Progenitor cell of endocrine pancreas (in vitro differentiated cells): ENCODE measurements at places on chromosomes 1 and 21.

GRCh38 chr1:75265792-75266191, 131.6 kb downstream of the LHX8 start:
- no peak for DNase-seq

- no peak for DNase-seq
These were observed 6.9 kb upstream of the S100A2 start for GRCh38 chr1:153572569-153573015.

- no peak for DNase-seq
These were observed 1237.8 kb upstream of the ADGRL4 start for GRCh38 chr1:80244372-80244771.

- DNase-seq, result no peak
These were observed 85.1 kb upstream of the CSF3R start for GRCh38 chr1:36567601-36568341.

GRCh38 chr1:31183126-31183525, 56.6 kb downstream of the NKAIN1 start:
- no peak for DNase-seq

- no peak for DNase-seq
These were observed 142.2 kb downstream of the NFIA start for GRCh38 chr1:61224609-61225008.

DNA sequence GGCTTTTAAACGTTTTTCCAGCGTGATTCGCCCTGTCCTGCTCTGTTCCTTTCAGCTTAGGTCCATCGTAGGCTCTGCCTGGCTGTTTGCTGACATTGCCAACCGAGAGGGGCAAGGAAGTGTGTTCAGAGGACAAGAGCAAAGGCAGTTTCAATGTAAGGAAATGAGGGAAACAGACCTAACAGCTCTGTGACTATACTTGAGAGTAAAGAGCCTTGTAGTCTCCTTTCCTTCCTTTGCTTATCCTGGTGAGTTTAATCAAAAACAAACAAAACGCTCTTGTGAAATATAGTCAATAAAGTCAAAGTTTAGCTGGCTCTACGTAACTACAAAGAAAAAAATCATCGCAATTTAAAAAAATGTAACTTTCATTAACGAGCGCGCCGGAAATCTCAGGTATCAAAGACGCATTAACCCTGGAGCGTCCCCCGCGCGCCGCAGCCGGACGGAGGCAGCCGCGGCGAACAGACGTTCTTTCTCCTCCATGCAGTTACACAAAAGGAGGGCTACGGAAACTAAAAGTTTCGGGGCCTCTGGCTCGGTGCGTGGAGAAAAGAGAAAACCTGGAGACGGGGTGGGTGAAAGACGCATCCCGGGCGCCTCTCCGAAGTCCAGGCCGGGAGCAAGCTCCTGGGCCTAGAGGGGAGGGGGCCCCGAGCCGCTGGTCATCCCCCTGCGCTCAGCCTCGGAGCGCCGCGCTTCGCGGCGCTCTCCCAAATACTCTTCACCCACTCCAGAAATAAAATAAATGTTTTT, 617 bp upstream of the ADGRL2 start:
- peak; percentile 53 for DNase-seq

- DNase-seq, result no peak
These were observed 128.3 kb downstream of the NRDC start for GRCh38 chr1:51750218-51750617.

DNA sequence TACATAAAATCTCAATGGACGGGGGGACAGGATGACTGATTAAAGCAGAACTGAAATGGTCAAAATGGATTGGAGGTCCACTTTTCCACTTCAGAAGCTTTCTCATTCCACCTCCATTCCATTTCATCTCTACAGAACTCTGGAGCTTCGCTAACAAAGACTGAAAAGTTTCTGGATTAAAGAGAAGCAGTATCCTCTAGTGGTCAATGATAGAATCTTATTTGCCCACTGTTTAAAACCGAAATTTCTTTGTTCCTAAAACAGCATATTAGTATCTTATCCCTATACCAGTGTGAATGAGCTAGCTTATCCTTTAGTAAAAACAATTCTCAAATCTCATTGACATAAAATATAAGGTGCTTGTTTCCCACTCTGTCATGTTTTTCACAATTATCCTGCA, 890.6 kb downstream of the KCNT2 start:
- DNase-seq, result no peak

GRCh38 chr1:97063532-97063931, 341.9 kb downstream of the PTBP2 start:
- DNase-seq, result no peak

DNA sequence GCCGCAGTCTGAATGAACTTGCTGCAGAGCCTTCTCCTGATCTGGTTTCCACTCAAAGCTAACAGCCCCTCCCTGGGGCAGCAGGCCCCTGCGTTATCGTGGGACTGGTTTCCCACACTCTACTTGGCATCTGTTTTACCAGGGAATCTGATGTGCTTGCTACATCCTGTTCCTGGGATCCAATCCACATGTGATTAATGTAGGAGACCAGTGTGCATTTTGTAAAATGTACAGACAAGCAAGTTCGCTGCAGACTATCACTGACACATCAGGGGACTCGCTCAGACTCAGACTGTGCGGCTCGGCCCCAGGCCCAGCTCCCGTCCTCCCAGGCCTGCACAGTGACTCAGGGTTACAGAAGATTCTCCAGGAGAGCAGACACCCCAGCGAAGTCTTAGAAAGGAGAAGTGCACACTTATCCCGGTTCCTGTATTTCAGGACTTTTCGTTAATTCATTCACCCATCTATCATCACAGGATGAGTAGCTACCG, 340.1 kb downstream of the MATN1 start:
- no peak for DNase-seq

DNA sequence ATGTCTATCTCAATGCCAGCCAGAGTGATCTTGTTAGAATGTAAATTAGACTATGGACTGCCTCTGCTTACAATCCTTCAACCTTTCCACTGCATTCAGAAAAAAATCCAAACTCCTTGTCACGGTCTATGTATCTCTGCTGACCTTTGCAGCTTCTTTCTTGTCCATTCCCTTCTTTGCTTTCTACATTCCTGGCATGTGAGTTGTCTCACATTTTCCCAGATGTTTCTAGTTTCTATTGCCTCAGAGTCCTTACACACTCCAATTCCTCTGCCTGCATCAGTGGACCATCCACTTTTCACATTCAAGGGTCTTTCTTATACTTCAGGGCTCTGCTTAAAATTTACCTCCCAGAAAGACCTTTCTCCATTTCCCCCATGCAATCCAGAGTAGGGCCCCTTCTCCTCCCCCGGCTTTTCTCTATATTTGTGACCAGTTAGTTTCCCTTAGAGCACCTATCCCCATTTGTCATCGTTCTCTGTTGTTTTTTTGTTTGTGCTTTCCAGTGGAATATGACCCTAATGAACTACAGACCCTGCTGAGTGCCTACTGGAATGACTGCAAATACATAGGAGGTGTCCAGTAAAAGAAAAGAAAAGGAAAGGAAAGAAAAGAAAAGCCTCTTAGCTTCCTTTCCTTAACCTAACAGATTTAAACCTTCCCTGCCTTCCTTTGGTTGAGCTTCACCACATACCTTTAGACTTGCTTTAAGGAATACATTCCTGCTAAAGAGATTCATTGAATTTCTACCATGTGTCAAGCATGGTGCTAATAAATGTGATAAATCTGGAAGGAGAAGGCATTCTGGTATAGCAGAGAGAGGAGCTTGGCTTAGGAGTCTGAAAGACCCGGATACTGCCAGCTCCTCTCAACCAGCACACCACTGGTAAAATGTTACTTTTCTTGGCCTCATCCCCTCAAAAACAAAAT, 102.0 kb downstream of the DIRAS3 start:
- no peak for DNase-seq

- no peak for DNase-seq
These were observed 56.0 kb upstream of the DSCAM start for GRCh38 chr21:40902993-40903392.

DNA sequence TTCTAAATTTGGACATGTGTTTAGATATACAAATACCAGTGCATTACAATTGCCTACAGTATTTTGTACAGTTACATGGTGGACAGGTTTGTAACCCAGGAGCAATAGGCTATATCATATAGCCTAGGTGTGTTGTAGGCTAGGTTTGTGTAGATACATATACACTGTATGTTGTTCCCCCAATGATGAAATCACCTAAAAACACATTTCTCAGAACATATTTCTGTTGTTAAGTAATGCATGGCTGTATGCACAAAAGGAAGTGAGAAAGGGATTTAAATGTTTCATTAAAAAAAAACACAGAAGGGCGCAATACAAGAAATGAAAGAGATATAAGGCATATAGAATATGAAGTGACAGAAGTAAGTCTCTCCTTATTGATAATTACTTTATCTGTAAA, 32.0 kb downstream of the S100B start:
- DNase-seq, result no peak

- DNase-seq, result no peak
These were observed 131.2 kb downstream of the CASZ1 start for GRCh38 chr1:10665226-10665625.

- DNase-seq, result no peak
These were observed 103.7 kb downstream of the NCAM2 start for GRCh38 chr21:21101911-21102310.

- no peak for DNase-seq
These were observed 41.7 kb downstream of the RNF2 start for GRCh38 chr1:185087101-185087500.

- no peak for DNase-seq
These were observed 2.7 kb upstream of the ACTRT2 start for GRCh38 chr1:3018576-3018975.

DNA sequence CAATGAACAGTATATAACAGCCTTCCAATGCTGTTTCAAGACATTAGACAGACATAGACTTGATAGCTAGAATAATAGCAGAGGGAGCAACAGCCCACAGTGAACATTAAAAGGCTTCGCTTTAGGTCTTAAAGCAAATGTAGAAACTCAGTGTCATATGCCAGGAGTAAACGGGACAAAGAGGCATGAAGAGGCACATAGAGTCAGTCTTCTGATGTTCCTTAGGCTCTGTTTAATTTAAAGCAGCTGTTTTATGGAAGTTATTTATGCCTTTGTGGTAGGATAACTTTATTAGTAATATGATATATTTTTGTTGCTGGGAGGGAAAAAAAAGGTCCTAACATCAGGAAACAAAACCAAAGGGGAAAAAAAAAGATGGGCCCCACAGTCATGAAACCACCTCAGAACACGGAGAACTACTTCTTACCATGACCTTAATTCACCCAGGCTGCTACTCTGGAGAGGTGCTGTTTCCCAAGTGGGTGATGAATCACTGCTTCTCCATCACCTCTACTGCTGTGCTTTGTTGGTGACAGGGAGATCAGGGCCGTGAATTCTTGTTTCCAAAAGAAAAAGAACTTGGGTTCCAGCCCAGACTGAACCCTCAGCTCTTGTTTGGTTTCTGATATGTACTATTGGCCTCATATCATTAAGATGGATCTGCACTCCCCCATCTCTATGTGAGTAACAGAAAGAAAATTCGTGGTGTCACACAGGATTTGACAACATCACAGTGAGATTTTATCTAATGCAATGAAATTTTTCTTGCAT, 616.9 kb downstream of the KIF26B start:
- DNase-seq, result no peak

- no peak for DNase-seq
These were observed 21.2 kb downstream of the SYT2 start for GRCh38 chr1:202689082-202689481.

DNA sequence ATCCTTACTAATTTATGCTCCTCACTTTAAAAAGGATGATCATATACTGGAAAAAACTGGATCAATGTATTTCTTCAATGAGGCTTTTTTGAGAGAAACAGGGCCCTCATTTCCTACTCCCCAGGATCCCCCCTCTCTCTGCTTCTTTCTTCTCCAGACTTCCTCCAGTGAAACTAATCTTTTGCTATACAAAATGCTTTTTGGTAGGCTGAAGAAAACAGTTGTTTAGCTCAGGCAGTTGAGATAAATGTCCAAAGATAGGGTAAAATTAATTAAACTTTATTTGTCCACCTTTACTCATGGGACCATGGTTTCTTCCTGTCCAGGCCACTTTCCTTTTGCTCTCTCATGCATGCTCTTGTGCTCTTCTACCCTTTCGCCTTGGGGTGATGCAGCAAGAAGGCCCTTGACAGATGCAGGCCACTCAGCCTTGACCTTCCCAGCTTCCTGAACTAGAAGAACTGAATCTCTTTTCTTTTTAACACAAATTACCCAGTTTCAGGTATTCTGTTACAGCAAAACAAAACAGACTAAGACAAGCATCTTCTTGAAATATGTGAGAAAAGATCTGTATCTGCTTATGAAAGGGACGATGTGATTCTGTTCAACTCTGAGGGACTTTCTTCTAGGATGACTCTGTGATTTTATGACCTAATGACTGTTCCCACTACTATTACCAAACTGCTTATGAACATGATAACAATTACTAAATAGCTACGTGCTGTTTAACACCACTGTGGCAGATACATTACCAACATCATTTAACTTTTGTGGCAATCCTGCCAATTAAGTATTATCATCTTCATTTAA, 63.7 kb downstream of the NVL start:
- no peak for DNase-seq

- no peak for DNase-seq
These were observed 80.3 kb downstream of the DISC1 start for GRCh38 chr1:231706934-231707333.

DNA sequence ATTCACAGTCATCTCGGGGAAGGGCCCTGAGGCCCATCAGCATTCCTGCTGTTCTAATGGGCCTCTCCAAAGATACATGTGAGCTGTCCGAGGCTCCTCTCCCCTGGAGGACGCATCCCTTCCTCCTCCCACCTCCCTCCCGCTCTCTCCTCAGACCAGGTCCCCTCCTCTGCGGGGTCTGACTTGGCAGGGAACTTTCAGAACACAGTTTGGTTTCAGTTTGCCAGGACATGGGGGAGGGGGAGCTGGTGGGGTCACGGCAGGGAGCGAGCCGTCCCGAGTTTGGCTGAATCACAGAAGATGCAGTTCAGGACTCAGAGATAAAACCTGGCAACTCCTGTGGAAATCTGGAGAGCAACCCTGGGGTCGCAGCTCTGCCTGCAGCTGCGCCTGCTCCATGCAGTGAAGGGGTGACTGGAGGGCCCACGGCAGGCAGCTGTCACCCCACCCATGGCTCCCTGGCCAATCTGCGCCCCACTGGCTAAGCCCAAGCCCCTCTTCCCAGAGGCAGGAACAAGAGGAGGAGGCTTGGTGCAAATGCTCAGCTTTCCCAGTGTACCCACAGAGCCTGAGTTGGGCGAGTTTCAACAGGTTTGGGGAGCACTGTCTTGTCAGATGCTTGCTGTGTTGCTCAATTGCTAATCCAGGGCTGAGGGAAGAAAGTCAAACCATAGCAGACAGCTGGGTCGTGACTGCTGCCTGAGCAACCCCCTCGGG, 5.7 kb downstream of the WNT4 start:
- no peak for DNase-seq
